ENCODE measurements at places on chromosomes 2 and 18.

- no peak for DNase-seq
These were observed 53.9 kb downstream of the KCTD18 start for GRCh38 chr2:200455958-200456421.

GRCh38 chr2:47842846-47843245, 59.9 kb downstream of the MSH6 start:
- no peak for DNase-seq

DNA sequence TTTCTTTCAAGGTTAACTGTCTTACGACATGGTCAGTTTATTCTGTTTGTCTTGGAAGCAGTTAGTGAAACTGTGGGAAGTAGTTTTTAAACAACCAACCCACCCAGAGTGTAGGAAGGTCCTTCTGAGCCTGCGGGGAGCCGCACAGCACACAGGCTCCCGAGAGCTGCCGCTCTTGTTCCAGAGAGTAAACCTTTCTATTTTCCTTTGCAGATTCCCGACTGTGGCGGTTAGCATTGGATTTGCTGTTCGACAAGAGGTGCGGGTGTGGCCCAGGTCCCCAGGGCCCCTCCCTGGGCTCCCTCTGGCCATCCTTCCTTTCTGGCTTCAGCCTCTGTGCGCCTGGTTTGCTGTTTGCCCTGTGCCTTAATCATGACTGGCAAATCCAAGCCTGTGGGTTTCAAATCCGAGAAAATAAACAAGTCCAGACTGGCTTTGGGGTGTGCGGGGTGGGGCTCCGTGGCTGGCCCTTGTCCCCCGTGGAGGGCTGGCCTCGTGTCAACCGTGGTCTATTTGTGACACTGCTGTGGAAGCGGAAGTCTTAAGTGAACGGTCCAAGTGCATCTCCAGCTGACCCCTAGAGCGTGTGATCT, 30.7 kb downstream of the IMPA2 start:
- DNase-seq = no peak

- no peak for DNase-seq
These were observed 9.4 kb upstream of the ARHGAP28 start for GRCh38 chr18:6719910-6720683.

- DNase-seq = no peak
These were observed 319.3 kb upstream of the UBE2E3 start for GRCh38 chr2:180660881-180661685.

DNA sequence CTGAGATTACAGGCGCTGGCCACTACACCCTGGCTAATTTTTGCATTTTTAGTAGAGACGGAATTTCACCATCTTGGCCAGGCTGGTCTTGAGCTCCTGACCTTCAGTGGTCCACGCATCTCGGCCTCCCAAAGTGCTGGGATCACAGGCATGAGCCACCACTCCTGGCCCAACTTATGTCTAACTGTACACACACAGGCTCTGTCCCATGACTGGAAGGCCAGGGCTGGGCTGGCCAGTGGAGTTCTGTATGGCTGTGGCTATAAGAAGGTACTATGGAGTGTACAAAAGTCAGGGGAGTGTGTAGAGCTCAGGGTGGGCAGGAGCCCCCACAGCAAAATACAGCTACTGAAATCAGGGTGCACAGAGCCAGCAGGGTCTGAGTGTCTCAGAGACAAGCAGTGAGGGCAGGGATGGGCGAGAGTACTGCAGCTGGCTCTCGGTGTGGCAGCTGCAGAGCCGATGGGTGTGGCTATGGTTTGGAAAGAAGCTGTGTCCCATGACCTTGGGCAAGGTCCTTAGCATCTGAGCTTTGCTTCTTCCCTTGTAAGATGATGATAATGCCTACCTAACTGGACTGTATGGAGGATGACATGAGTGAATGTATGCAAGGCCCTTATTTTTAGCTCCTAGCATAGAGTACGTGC, 10.4 kb upstream of the MSGN1 start:
- no peak for DNase-seq

GRCh38 chr2:16240402-16240801, 300.1 kb downstream of the MYCN start:
- no peak for DNase-seq

DNA sequence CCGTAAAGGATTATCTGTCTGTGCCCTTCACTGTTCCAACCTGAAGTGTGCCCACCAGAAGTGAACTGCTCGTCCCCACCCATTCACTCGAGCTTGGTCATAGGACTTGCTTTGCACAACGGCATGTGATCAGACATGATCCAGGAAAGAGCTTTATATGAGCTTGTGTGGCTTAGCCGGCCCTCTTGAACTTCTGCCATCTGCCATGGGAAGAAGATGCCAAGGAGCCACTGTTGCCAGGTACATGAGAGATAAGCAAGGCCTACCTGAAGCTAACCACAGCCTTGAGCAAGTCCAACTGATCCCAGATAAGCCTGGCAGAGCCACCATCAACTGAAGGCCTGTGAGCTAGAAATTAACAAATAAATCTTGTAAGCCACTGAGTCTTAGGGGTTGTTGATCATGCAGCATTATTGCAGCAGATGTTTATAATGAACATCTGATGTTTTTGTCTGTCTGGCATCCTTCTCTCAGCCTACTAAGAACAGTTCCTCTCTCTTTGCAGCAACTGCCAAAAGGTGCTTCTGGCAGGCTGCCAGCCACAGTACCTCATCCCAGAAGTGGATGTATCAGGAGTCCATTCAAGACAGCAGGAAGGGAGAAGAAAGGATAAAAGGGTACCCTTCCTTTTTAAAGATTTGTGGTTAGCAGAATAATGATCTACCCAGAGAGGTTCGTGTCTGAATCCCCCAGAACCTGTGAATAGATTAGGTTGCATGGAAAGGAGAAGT, 16.8 kb downstream of the DBI start:
- DNase-seq = no peak

- DNase-seq = no peak
These were observed 41.2 kb upstream of the NT5C1B start for GRCh38 chr2:18630541-18630940.

DNA sequence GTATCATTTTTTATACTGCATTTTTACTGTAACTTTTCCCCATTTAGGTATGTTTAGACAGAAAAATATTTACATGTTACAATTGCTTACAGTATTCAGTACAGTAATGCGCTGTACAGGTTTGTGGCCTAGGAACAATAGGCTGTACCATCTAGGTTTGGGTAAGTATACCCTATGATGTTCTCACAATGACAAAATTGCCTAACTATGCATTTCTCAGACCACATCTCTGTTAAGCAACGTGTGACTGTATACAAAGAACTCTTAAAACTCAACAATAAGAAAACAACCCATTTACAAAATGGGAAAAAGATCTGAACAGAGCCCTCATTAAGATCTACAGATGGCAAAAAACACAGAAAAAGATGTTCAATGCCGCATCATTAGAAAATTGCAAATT, 29.4 kb downstream of the FAM210A start:
- no peak for DNase-seq

DNA sequence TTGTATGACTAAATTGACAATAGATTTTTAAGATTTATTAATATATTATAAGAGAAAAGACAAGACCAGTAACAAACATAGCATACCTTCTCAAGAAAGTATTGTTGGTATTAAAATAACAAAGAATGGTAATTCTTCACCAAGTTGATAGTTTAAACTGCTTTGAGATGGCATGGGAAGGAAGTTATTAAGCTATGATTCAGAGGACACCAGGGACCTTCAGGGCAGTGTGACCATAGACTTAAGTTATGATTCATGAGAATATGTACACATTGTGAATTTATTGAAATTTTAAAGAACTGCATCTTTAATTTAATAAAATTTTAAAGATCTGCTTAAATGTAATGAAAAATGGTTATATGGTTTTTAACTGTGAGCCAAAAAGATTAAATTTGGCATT, 205.7 kb downstream of the DSEL start:
- DNase-seq = no peak

DNA sequence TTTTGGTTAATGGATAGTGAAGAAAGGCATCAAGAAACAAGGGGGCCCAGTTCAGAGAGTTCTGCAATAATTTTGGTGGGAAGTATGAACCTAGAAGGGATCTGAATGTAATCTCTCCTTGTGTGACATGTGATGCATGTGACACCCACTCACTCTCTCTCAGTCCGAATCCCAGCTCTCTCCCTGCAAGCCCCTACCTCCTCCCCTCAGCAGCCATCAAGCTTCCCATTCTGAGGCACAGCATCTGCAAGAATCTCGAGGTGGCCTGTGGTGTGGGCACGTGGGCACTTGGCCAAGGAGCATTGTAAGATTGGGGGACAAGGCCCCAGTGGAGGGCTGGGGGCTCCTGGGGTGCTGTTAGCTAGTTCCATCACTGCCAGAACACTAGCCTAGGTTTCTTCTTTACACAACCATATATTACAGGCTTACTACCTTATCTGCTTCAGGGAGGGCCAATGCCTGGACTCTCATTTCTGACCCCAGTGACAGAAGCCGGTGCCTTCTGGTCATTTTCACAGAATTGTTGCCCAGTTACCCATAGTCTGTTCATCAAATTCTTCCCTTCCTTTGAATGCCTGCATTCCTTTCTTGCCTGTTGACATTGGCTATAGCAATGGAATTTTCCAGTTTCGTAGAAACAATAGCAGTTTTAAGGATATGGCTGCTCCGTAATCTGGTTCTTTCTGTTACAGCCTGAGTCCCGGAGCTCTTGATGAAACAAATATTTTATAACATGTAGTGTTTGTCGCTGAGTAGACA, 13.3 kb upstream of the LCLAT1 start:
- no peak for DNase-seq

- DNase-seq = no peak
These were observed 10.7 kb downstream of the CXCR1 start for GRCh38 chr2:218155953-218156479.

- DNase-seq = no peak
These were observed 62.0 kb upstream of the LGALSL start for GRCh38 chr2:64391940-64392339.

DNA sequence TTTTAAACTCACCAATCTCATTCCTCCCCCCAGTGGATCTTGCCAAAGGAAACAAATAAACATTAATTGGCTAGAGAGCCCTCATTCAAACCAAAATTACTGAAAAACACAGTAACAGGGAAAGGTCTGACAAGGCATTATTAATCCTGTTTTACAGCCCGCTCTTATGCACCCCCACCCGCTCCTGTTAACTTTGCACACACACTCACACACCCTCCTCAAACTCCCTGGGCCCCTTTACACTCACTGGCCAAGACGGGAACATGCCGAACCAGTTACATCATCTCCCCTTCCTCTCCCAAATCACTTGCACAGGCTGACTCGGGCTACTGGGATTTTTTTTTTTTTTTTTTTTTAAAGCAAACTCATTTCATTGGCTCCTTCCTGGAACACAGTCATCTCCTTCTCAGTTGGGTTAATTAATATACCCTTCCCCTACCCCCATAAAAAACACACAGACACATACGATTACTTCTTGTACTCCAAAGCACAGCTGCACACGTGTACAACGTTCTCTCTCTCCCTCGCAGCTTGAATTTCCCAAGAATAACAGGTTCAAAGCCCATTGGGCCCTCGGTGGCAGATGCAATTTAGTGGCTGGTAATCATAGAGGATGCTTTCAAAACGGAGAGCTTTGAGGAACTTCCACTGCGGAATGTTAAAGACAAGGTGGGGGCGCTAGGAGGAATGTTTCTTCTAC, 31.8 kb downstream of the KLF7 start:
- DNase-seq = no peak

GRCh38 chr2:43218702-43219382, 7.6 kb downstream of the ZFP36L2 start:
- DNase-seq = no peak

DNA sequence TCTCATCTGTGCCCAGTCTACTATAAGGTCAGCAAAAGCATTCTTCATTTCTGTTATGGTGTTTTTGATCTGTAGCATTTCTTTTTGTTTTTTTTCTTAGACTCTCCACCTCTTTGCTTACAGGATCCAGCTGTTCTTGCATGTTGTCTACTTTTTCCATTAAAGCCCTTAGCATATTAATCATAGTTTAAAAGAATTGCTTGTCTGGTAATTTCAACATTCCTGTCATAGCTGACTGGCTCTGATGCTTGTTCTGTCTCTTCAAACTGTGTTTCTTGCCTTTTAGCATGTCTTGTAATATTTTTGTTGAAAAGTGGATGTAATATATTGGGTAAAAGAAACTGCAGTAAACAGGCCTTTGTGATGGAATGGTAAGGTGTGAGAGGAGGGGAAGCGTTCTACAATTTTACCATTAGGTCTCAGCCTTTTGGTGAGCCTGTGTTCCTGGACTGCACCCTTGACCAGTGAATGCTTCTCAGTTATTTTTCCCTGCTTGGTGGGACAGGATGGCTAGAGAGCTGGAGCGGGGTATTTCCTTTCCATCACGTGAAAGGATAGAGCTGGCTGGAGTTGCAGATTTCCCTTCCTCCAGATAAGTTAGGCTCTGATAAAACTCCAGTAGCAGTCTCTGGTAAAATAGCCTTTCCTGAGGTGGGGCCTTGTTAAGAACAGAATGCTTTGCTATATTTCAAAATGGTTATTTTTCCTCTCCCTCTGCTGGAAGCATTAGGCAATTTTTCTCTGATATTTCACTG, 65.4 kb downstream of the PLA2R1 start:
- DNase-seq = no peak

DNA sequence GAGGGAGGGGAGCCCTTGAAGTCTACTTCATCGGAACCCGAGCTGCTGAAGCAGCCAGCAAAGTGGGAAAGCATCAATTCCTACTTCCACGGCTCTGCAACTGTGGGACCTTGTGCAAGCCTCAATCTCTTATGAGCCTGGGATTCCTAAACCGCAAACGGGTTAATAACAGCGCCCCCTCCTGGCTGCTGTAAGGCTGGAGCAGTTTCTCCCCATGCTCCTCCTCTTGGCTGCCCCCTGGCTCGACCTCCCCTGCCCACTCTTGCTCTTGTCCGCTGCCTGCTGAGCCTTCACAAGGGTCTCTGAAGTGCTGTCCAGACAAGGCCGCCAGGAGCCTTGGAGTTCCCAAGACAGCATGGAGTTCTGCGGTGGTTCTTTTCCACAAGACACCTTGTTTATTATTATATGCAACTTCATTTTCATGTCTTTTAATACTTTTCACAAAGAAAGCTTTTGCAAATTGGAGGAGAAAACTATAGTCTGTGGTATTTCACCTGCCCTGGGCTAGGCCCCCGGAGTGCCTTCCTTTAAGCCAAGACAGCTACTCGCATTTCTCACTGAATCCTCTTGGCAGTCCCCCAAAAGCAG, 157.2 kb downstream of the DDX1 start:
- DNase-seq = no peak

- no peak for DNase-seq
These were observed 11.4 kb downstream of the CTIF start for GRCh38 chr18:48550101-48550729.
